Hepatocyte (in vitro differentiated cells): ENCODE measurements at places on chromosomes 2 and 18. TPM values are rescaled to one million over a fixed set of nuclear protein-coding genes. Genes with fewer than 3 reads are reported as not detected.

Gene SERPINB13
- not detected in 2 replicates for total RNA-seq

Gene CABYR
- 5.3 and 7.5 TPM in 2 replicates for total RNA-seq

GRCh38 chr2:101125374-101125773 lies 25.8 kb downstream of the TBC1D8 start:
- DNase-seq: no peak

DNA sequence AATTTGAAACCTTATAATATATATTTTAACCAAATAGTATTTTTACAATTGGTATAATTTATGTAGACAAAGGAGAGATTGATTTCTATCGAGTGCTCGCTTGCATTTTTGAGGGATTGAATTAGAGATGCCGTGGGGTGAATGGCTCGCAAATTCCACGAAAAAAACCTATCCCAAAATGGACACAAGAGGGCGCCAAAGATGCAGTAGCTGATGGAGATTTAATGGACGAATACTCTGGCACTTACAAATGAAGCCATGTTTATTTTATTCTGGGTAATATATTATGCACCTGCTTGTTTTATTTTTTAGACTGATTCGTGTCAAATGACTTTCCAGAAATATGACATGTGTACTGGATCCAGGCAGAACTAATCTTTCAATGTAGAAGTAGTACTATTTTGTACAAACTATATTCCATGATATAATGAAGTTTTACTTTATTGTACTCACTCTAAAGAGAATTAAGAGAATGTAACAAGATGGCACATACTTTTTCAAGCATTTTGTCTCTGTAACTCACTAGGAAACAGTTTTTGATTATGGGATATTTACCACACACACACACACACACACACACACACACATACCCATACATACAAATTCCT lies 505.4 kb downstream of the PLCL1 start:
- DNase-seq: peak; percentile 67

DNA sequence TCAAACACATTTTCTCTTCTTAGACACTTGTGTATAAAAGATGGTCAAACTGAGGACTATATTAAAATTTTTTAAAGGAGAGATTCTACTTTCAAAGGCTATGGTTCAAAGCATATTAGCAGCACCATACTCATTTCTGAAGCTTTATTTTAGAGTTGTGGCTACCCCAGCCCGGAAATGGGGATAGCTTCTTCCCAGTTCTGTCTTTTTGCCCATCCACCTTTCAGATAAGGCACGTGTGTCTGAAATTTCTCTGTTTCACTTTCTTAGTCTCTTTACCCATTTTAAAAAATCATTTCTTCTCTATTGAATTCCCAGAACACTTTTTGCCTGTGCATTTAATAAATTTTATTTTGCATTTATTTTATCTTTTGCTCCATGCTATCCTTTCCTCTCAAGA lies 431.5 kb downstream of the RNF144A start:
- DNase-seq: no peak

DNA sequence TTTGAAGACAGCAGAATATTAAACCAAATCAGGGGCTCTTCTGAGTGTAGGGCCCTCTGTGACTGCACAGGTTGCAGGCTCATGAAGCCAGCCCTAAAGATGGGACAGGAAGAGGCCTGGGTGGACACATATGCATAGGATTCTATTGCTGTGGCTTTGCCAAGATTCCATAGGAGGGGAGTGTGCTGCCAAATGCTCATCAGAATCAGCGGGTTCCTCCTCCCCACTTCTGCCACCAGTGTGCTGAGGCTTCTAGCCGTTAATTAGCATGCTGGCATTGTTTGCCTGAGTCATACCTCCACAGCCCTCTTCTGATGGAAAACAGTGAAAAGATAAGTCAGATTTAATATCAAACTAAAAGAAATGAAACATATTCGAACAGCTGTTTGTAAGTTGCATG lies 103.9 kb upstream of the TMEFF2 start:
- DNase-seq: no peak
